Cardiac septum (tissue), 1 donor: ENCODE measurements at places on chromosomes 13 and 19. TPM values are rescaled to one million over a fixed set of nuclear protein-coding genes. Genes with fewer than 3 reads are reported as not detected.

- no peak for DNase-seq
These were observed 66.2 kb downstream of the FOXO1 start for GRCh38 chr13:40600149-40600751.

GRCh38 chr13:33543631-33544265 lies 258.2 kb upstream of the STARD13 start:
- DNase-seq: no peak

GRCh38 chr13:107020393-107020792 lies 452.5 kb upstream of the ARGLU1 start:
- no peak for DNase-seq

GRCh38 chr19:37855098-37855497 lies 51.3 kb downstream of the WDR87 start:
- no peak for DNase-seq

DNA sequence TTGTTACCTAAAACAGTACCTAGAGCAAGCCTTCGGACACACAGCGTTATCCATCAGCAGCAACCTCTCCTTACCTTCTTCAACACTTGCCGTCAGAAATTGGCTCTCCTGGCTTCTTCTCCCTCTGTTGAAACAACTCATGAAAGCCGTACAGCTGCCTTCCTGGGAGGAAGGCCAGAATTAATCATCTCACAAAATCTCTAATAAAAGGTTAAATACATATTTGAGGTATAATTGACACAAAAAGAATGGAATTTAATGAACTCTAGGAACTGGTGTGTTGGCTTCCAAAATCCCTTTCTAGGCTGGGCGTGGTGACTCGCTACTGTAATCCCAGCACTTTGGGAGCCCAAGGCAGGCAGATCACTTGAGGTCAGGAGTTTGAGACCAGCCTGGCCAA lies 37.3 kb upstream of the GTF2F2 start:
- DNase-seq: no peak

- no peak for DNase-seq
These were observed 5.1 kb downstream of the RGCC start for GRCh38 chr13:41462427-41462826.

GRCh38 chr19:8042900-8043299 lies 9.7 kb upstream of the CCL25 start:
- DNase-seq: no peak

DNA sequence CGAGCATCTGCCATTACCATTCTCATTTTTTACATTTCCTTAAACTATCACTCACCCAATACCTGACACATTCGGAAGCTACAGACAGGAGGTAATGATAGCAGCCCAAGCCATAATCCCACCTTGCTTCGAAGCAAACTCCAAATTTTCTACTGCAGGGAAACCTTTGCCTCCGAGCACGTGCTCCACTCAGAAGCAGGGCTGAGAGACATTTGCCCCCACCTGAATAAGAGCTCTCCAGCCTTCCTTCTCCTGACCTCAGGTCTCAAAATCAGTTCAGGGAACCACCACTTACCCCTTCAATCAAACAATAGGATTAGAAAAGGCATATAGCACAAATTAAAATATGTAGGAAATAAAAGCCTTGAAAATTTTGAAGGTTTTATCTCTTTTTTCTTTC lies 2.3 kb upstream of the DACH1 start:
- DNase-seq: no peak

GRCh38 chr13:94708031-94708859 lies 4.1 kb downstream of the SOX21 start:
- DNase-seq: no peak

DNA sequence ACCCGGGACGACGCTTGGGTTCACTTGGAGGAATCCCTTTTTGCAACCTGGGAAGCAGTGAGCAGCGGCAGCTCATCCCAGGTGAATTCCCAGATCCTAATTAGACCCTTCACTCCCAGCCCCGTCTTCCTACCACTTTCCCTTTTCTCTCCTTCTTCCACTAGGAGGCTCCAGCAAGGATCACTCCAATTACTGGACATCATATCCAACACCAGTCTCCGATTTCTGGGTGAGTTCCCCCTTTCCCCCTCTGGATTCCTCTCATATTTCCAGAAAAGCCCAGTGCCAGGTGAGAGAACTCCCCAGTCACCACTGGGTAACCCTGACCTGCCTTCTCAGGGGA lies 17.1 kb upstream of the ZSCAN4 start:
- no peak for DNase-seq

DNA sequence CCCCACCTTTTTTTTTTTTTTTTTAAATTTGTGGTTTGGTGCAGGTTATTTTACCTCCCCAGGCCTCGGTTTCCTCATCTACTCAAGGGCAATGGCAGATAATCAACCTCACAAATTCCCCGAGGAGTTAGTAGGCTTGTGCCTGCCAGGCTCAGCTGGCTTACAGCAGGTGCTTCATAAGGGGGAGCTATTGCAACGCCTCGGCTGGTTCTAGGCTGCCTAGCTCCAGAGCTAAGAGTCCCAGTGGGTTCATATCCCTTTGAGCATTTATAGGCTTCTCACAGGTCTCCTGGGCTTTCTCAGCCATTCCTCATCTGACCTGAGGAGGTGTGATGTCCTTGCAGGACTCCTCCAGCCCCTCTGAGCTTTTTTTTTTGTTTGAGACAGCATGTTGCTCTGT lies 10.6 kb downstream of the BCKDHA start:
- DNase-seq: no peak

GRCh38 chr13:21328201-21328600 lies 130.9 kb downstream of the ZDHHC20 start:
- DNase-seq: no peak

DNA sequence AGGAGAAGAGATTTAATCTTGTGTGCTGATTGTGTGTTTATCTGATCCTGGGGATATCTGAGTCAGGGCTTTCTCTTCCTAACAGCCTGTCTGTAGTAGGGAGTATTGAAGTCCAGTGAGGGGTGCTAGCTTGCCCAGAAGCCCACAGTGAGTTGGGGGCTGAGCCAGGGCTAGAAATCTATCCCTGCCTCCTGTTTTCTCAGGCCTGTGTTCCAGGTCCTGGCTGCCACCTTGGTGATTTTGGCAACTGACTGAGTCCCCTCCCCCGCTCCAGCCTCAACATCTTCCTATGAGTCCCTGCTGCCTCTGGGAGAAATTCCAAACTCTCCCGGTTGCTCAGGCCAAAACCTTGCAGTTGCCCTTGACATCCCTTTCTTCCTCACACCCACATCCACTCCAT lies 7.7 kb upstream of the NOVA2 start:
- no peak for DNase-seq

GRCh38 chr19:1066748-1067340 lies at the start of gene ARHGAP45:
TSS of gene ARHGAP45 (plus strand) at chr19:1067167. CDS start at chr19:1067406, 239 bp downstream.
- no peak for DNase-seq

DNA sequence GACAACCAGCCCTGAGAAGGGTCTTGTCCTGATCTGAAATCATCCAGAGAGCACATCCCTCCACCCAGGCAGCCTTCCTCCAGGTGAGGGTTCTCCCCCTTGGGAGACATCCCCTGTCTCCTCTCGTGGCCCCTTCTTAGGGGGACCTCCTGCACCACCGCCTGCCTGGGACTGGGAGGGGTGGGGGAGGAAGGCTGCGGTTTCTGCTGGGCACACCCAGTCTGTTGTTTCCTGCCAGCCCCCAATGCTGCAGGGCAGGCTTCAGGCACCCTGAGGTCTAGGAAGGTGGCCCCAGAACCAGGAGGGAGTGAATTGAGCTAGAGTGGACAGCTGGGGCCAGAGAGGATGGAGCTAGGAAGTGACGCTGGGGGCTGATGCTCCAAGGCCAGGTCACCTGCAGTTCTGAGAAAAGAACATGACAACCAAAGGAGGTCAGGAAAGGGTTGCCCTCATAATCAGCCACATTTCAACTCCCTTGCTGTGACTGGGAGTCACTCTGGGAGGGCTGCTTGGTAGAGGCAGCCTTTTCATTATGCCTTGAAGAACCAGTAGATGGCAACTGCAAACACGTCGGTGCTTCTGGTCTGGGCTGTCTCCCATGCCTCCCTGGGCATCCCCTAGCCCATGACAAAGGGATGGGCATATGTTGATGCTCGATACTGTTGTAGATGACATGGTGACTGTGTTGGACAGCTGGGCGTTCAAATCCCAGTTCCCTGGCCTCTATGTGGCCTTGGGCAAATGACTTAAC lies 1.4 kb downstream of the ARHGEF18 start:
- no peak for DNase-seq

- no peak for DNase-seq
These were observed 333.2 kb downstream of the MYO16 start for GRCh38 chr13:108962654-108963053.

GRCh38 chr19:1315470-1316166 lies 29.9 kb downstream of the EFNA2 start:
- no peak for DNase-seq

GRCh38 chr13:50892210-50892944 lies 17.2 kb upstream of the RNASEH2B start:
- no peak for DNase-seq

GRCh38 chr19:58097781-58098681 lies at the start of gene ZSCAN18:
TSS of gene ZSCAN18 (minus strand) at chr19:58098231. CDS start at chr19:58090267, 7,964 bp downstream.
- peak; percentile 96 for DNase-seq

DNA sequence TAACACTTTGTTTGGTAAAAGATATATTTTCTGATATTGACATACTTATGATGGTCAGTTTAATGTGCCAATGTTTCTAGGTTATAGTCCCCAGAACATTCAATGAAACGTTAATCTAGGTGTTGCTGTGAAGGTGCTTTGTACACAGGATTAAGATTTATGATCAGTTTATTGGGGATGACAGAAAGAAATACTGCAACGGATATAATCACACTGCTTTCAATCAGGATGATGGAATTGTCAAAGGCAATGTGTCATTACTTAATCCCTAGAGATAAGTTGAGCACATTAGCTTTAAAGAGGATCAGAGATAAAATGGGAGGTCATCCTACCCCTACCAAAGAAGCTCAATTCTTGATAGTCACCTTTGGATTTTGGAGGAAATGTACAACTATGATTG lies 12.4 kb upstream of the SIGLEC12 start:
- no peak for DNase-seq

DNA sequence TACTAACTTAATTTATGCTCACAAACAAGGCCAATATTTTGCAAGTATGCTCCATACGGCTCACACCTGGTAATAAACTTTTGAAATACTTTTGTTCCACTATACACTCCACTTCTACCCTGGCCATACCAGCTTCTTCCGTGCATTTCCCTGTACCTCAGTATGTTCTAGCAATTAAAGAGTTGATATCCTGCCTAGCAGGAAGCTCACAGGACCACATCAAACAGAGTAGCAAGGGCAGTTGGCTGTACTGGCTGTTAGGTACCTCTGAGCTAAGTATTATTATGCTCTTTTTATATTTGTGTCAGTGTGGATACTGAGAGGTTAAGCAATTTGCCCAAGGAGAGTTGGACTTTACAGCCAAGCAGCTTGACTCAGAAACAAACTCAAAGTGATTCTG lies 257.7 kb downstream of the SLITRK6 start:
- no peak for DNase-seq

- no peak for DNase-seq
These were observed 7.6 kb downstream of the SIRT2 start for GRCh38 chr19:38891771-38892170.

GRCh38 chr19:51552996-51553725 lies 17.9 kb upstream of the ZNF175 start:
- DNase-seq: no peak

- peak; percentile 69 for DNase-seq
These were observed 676 bp downstream of the CD320 start for GRCh38 chr19:8307400-8307964.

Gene LSR
- total RNA-seq: 3.4 TPM

Gene CADM4
- 5.7 TPM for total RNA-seq

Gene KLK3
- total RNA-seq: not detected

Gene KIR2DL4
- total RNA-seq: not detected

Gene CRLF1
- total RNA-seq: 29.6 TPM

Gene GGN
- total RNA-seq: 0.40 TPM
